ENCODE measurements at places on chromosomes 16 and 17. TPM values are rescaled to one million over a fixed set of nuclear protein-coding genes. Genes with fewer than 3 reads are reported as not detected.

DNA sequence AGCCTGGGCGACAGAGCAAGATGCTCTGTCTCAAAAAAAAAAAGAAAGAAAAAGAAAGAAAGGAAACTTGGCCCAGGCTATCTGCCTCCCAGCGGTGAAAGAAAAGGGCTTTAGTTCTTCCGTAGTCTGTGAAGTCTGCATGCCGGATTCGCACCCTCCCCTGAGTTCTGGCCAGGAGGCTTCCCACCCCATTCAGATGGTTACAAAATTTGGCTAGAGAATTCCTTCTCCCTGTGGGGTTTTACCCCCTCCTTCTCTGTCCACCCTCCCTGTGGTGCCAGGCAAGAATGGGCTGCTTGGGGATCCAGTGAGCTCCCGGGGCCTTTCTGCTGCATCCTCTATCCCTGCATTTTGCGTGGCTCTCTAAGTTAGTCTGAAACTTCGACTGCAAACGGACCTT is 37.8 kb downstream of the PAFAH1B1 start:
- DNase-seq: no peak

GRCh38 chr17:11719856-11720255 is 121.6 kb downstream of the DNAH9 start:
- no peak for DNase-seq

- no peak for DNase-seq
Observed at GRCh38 chr17:63937319-63937718, 5.2 kb upstream of the CD79B start.

DNA sequence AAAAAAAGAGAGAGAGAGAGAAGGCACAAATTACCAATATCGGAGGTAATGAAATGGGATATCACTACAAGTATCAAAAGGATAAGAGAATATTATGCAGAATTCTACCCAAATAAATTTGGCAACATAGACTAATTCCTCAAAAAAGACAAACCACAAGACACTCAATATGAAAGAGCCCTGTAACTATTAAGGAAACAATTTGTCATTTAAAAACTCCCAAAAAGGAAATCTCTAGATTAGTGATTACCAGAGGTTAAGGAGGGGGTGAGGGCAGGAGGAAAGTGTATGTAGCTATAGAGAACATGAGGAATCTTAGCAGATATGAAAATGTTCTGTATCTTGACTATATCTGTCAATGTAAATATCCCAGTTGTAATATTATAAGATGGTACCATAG is 54.0 kb downstream of the CFDP1 start:
- no peak for DNase-seq

DNA sequence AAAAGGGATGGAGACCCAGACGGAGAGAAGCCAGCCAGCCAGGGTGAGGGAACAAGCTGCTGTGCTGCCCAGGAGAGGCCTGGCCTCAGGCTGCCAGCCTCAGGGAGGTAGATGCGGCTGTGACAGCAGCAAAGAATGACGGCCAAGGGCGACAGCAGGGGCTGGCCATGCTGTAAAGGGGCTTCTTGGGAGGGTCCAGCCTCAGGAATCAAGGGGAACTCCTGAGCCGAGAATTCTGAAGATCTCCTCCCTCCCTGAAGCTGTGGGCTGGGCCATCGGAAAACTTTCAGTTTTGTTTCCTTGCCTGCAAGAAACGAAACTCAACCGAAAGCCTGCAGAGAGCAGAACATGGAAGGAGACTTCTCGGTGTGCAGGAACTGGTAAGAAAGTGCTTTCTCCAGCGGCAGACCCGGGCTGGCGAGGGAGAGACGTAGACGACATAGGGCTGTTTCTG is at the start of gene XAF1:
Gene XAF1, plus strand, starts transcription at position 316 of the 454 bp plus-strand sequence. Its CDS starts 33 bp downstream, at position 349.
- no peak for DNase-seq

GRCh38 chr17:39742856-39743436 is 5.2 kb downstream of the GRB7 start:
- DNase-seq: no peak

GRCh38 chr16:23121024-23121423 is 28.2 kb downstream of the USP31 start:
- DNase-seq: no peak

HEATR9 gene
- not detected for total RNA-seq

KCNJ2 gene
- total RNA-seq: 9.5 TPM
